ENCODE measurements at places on chromosomes 16 and 17. TPM values are rescaled to one million over a fixed set of nuclear protein-coding genes. Genes with fewer than 3 reads are reported as not detected.

BCL7C gene
- 33.2 TPM for polyA plus RNA-seq

CFAP97D1 gene
- polyA plus RNA-seq = not detected

USP22 gene
- polyA plus RNA-seq = 25.5 TPM

DNASE1 gene
- polyA plus RNA-seq = 249 TPM

GAST gene
- polyA plus RNA-seq = not detected

AARS1 gene
- polyA plus RNA-seq = 41.6 TPM

TERB1 gene
- polyA plus RNA-seq = not detected

DPEP1 gene
- polyA plus RNA-seq = 365 TPM

KRTAP4-5 gene
- not detected for polyA plus RNA-seq

ZACN gene
- 0.87 TPM for polyA plus RNA-seq

TPPP3 gene
- polyA plus RNA-seq = 34.8 TPM
